Activated CD8-positive, alpha-beta T cell treated with anti-CD3 and anti-CD28 coated beads for 36 hours (primary cell): ENCODE measurements at places on chromosomes 13 and 19. TPM values are rescaled to one million over a fixed set of nuclear protein-coding genes. Genes with fewer than 3 reads are reported as not detected.

DNA sequence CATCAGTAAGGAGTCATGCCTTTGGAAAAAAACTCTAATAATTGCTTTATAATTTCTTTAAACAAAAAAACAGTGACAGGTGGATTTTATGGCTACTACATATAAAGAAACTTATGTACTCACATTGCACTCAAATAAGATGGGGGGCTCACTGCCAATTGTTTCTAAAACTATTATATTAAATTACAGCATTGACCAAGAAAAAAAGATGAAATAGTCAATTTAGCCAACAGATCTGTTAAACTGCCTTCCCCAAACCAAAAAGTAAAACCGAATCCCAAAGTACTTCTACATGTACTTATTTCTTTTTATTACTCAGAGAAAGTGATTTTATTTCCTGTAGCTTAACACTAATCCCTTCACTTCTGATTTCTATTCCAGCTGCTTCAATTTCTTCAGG, 716.8 kb upstream of the SLITRK5 start:
- no peak overlapping the region for H3K4me3 ChIP-seq
- H3K27ac ChIP-seq: no peak overlapping the region
- no peaks in the 10 kb centered on the region for H3K4me1 ChIP-seq
- no peak for DNase-seq
- no peaks in the 10 kb centered on the region for H3K27me3 ChIP-seq

- H3K4me3 ChIP-seq: no peak overlapping the region
- H3K4me1 ChIP-seq: no peaks in the 10 kb centered on the region
- H3K27ac ChIP-seq: no peak overlapping the region
- H3K27me3 ChIP-seq: no peaks in the 10 kb centered on the region
Measured at GRCh38 chr13:91813253-91813652, 414.8 kb downstream of the GPC5 start.

GRCh38 chr13:25237083-25237482, 50.2 kb downstream of the MTMR6 start:
- peak overlapping the region; percentile 19 for H3K27ac ChIP-seq
- no peak overlapping the region for H3K4me3 ChIP-seq
- no peaks in the 10 kb centered on the region for H3K4me1 ChIP-seq
- no peak for DNase-seq
- no peaks in the 10 kb centered on the region for H3K27me3 ChIP-seq

MPHOSPH8 gene
- total RNA-seq: 27.4 TPM

- H3K27me3 ChIP-seq: no peaks in the 10 kb centered on the region
- H3K4me3 ChIP-seq: peak overlapping the region; percentile 88
- peaks cover 62% of the 10 kb centered on the region for H3K36me3 ChIP-seq
- peak; percentile 40 for DNase-seq
Measured at GRCh38 chr19:801030-801860, 4.0 kb downstream of the PTBP1 start.

HAUS8 gene
- total RNA-seq: 40.7 TPM
